Stimulated activated CD4-positive, alpha-beta T cell treated with anti-CD3 and anti-CD28 coated beads, Interleukin-1b, Interleukin-23, amount 100 ng/mL, for 1 hour (primary cell): ENCODE measurements at places on chromosomes 4 and X.

- no peak for DNase-seq
Observed at GRCh38 chr4:101306225-101306624, 41.1 kb downstream of the PPP3CA start.

DNA sequence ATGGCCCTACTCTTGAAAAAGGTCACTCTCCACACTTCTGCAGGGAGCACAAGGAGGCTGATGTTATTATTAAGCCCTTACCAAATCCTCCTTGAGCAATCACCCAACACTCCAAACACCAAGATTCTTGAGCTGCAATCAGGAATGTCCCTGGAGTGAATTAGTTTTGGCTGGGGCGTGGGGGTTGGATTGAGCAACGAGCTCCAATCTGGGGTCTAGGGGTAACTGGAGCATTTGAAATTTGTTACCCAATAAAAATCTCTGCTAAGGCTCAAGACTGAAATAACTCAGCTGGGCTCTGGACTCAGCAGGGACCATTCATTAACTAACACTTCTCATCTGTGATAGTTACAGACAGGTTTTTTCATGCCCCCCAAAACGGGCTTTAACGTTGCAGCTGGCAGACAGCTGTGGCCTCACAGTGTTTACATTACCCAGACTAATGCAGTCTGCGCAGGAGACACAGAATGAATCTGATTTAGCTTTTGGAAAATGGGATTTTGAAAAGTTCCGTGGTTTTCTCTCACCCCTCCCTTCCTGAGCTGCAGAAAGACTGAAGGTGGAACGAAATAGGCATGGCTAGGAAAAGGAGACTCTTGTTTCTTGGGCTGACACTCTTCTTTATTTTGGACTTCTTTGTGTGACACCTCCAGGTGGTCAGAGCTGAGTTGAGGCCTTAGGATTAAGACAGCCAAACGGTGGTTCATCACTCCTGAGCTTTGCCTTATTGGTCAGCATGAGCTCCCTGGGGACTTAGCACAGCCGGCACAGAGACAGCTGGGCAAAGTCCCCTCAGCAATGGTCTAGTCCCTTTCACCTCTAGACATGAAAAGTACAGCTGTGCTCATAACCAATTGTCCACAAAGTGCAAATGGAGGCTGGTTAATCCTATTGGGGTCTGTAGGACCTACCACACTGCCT lies 26.6 kb downstream of the PLAC1 start:
- DNase-seq: no peak

- no peak for DNase-seq
Observed at GRCh38 chr4:115128037-115128436, 14.6 kb upstream of the NDST4 start.

DNA sequence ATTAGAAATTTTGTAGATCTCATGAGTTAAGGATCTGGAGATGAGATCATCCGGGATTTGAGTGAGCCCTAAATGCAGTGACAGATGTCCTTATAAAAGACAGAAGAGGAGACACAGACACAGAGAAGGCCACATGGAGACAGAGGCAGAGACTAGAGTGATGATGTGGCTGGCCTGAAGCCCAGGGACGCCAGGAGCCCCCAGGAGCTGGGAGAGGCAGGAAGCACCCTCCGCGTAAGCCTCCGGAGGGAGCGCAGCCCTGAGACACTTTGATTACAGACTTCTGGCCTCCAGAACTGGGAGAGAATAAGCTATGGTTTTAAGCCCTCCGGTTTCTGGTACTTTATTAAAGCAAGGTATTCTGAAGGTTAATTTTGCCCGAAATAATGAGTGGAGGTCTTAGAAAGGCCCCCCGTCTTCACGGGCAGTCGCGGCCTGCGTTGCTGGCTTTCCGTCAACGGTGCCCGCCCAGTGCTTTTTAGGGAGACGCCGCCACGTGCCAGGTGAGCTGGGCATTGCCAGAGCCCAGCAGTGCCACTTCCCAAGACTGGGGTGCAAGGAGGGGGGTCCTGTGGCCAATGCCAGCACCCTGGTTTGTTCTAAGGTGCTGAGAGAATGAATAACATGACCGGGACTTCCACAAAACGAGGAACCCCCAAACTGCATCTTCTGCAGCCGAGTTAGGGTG lies 8.1 kb downstream of the DHRSX start:
- DNase-seq: no peak

DNA sequence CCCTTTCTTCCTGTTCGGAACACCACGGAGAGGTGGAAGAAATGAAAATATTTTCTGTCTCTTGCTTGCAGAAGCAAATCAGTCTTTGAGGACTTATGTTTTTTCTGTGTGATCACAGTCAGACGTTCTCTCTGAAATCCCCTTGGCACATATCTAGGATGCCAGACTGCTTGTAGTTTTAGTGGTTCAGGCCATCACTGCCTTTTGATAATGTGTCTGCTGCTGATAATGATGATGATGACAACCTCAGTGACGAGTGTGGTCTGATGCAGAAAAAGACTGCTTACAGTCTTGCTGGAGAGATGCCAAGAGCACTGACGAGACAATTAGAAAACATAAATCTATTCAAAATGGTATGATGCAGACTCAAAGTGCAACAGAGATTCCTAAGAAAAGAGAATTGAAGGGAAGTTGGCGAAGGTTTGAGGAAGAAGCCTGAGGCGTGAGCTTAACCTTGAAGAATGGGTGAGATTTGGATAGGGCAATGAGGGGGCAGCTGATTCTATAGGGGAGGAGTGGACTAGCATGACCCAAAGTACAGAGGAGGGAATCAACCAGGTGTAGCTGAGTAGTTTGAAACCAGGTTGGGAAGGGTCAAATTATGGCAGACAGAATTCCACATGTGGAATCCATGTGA lies 7.9 kb downstream of the RAB33A start:
- no peak for DNase-seq

DNA sequence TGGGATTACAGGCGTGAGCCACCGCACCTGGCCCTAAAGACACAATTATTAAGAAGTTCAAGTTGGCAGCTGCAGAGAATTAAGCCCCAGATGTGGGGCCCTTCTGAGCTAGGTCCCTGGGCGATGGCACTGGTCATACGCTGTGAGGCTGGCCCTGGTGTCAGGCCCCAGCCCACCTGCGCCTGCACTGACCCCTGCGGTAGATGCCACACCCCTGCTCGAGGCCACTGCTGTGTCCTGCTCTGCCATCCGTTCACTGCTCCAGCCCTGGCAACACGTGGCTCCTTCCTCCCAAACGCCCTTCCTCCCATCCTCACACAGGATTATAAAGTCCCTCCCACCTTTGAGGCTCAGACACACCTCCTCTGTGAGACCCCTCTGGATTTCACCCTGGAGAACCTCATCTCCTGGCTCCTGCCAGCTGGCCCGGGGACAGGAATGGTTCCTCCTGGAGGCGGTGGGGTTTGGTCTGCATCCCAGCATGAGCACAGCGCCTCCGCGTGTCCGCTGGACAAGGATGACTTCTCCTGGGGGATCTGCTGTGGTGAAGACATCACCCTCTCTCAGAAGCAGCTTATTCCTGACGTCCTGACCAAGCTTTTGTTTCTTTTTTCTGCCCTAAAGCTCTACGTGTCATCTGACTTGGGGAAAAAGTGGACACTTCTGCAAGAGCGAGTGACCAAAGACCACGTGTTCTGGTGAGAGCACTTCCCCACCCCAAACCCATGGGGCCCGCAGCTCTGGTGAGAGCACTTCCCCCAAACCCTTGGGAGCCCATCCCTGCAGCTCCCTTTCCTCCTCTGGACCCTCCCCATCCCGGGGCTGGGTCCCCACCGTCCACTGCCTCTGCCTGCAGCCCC lies 219.0 kb upstream of the PSAPL1 start:
- DNase-seq: no peak

GRCh38 chr4:3193531-3194203 lies 55.3 kb upstream of the MSANTD1 start:
- DNase-seq: no peak
